ENCODE measurements at places on chromosomes 4 and X.

DNA sequence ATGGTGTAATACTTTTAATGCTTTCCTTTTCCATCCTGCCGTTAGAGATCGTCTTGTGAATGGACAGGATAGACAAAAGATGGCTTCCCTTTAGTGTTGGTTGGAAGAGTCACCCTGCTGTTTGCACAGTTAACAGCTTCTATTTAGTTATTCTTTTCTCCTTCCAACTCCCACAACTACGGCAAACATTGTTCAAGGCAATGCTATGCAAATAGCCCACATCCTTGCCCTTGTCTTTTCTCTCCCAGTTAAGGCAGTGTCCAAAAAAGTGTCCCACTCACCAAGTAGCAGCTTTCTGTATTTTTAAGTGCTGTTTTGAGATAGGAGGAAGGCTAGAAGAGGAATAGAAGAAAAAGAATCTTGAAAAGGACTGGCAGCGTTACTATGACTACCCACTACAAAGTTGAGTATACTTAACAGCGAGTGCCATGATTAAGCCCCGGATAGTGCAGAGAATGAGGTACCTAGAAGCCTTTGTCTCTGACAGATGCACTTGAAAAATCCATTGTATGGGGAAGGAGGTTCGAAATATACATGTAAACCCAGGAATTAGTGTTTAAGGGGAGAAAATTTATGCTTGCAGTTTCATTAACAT is 12.1 kb upstream of the RUFY3 start:
- no peak for DNase-seq

DNA sequence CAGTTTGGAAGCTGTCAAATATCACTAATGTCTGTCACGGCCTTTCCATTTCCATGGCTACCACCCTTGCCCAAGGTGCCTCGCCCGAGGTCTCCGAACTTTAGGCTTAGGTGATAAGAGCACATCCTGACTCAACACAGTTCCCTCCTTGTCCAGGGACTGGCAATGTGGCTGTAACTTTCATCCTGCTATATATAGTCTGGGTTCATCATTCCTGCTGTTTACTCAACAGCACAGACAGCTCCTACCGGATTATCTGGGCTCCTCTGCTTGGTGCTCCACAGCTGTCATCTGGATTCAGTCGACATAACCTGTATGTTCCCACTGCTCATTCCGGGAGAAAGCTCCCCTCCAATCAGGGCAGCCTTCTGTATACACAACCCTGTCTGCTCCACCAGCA is 51.2 kb downstream of the GATB start:
- no peak for DNase-seq

DNA sequence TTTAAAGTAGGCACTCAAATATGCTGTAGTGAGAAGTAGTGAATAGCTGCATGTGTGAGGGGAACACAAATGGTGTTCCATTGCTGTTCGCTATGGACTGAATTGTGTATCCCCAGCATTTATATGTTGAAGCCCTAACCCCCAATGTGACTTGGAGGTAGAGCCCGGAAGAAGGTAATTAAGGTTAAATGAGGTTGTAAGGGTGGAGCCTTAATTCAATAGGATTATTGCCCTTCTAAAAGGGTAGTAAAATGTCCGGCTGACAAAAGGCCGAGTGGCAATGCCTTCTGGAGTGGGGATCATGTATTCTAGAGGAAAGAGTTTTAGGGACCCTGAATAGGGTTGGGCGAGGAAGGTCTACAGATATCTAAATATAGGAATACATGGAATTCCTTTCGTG is 168.9 kb upstream of the NUDT10 start:
- no peak for DNase-seq

GRCh38 chr4:18954538-18954937 is 933.0 kb upstream of the LCORL start:
- DNase-seq: no peak

DNA sequence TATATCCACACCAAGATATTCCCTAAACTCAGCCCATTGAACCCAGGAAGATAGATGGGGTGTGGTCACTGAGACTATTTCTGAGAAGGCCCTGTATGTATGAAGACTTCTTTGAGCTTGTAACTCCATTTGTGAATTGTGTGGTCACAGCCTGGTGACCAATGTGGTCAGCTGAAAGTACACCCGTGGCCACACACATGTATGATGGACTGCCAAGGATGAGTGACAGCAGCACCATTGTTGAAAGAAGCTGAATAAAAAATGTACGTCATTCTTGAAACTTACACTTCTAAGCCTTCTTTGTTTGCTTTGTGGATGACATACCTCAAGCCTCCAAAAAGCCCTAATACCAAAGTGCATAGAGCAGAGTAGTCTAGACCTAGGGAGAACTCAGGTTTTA is 581.4 kb downstream of the RAB28 start:
- no peak for DNase-seq

- no peak for DNase-seq
These were observed 233.6 kb downstream of the FMR1NB start for GRCh38 chrX:148214786-148215185.

DNA sequence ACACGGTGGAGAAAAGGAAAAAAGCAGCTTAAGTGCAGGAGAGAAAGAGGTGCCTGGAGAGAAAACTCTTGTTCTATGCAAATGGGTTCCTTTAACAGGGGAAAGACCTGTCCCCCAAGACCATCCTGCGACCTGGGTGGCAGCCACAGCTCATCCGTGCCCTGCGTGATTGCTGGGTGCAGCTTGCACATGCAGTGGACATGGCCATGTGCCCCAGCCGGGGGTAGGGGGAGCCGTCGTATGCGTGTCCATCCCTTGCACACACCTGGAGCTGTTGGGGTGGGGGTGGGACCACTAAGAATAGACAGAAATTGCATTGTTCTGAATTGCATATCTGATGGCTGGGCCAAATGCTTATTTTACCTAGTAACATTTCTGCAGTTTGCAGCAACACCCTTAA is 171.9 kb downstream of the GUCY2F start:
- no peak for DNase-seq

- no peak for DNase-seq
These were observed 762.0 kb upstream of the MAGEB2 start for GRCh38 chrX:29453333-29453732.

DNA sequence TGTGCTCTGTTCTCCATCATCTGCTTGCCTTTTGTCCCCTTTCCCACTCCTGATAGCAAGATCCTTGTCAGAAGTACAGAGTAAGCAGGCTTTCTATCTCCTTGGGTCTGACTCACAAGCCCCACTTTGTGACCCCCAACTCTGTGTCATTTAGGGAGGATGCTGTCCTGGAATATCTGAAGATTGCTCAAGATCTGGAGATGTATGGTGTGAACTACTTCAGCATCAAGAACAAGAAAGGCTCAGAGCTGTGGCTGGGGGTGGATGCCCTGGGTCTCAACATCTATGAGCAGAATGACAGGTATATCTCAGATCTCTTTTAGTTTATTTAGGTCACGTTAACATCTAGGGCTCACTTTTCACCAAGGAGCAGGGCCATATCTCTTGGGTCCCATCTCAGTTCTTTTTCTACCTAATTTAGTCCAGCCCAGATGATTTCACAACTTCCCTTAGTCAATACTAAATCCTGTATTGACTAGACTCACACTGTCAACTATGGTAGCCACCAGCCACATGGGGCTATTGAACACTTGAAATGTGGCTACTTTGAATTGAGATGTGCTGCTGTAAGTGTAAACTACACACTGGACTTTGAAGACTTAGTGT is 64.3 kb downstream of the MSN start:
- no peak for DNase-seq

- DNase-seq: no peak
These were observed 7.0 kb upstream of the STPG2 start for GRCh38 chr4:98150092-98150761.

- no peak for DNase-seq
These were observed 31.9 kb downstream of the MAGED4 start for GRCh38 chrX:52216541-52216940.

DNA sequence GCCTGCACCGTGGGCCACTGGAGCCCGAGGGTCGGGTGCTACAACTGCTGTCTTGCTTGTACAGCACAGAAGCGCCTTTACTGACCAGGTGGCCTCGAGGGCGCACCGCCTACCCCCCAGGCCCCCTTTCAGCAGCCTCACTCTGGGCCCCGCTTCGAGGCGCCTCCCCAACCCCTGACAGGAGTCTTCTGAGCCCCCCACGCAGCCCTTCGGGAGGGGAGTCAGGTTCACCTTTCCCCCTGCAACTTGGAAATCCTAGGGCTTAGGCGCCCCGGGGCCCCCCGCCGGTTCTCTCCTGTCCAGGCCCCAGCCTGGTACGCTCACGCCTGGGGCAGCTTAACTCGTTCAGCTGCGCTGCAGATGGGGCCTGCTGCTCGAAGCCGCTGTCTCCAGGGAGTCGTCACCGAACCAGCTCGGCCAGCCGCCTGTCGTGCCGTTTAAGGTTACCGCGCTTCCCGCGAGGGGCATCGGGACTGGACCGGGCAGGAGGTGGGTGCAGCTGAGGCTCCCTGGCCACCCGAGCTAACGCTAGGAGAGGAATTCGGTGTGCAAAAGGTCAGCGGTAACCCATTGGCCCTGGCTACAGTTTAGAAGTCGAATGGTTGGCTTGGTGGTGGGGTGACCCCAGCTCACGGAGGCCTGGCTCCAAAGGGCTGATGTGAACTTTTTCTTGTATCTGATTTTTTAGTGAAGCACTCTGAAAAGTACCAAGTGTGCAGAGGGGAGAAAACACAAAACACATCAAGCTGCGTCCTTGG is 58.9 kb upstream of the BCOR start:
- DNase-seq: no peak

- peak; percentile 51 for DNase-seq
These were observed 107.6 kb upstream of the FAM9C start for GRCh38 chrX:13151828-13152517.

DNA sequence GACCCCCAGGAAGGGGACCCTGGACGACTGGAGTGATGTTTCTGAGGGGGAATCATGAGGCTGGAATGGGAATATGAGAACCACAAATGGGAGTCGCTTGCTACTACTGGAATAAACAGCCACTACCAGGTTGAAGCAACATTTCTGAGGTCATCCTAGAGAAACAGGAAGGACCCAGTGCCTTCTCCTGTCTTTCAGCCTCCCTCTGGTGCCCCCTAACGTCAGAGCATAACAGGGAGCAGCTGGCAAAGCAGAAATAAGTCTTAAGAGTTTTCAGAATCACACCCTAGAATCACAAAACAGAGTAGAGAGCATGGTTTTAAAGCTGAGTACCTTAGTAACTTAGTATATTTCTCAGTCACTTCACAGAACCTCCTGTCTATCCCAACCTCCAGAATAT is 347.8 kb upstream of the PITX2 start:
- no peak for DNase-seq

DNA sequence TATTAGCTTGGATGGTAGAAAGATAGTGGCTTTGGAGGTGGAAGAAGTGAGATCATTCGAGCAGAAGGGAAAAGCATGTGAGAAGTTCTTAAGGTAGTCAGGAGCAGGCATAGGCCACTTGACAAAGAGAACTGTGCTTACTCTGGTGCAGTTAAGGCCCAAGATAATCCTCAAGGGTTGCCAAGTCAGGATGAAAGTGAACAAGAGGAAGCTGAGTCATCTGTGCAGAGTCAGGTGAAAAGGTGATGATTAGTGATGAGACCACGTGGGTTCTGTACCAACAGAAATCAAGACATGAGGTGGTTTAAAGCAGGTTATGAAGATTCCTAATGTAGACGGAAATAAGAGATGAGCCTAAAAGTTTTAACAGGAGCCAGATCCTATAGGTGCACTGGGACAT is 369.8 kb downstream of the DTHD1 start:
- DNase-seq: no peak

- DNase-seq: no peak
These were observed 59.5 kb downstream of the PPA2 start for GRCh38 chr4:105414316-105414715.

- DNase-seq: no peak
These were observed 13.8 kb downstream of the DGKQ start for GRCh38 chr4:959338-960139.

- DNase-seq: no peak
These were observed 36.0 kb upstream of the NPNT start for GRCh38 chr4:105859233-105859632.

DNA sequence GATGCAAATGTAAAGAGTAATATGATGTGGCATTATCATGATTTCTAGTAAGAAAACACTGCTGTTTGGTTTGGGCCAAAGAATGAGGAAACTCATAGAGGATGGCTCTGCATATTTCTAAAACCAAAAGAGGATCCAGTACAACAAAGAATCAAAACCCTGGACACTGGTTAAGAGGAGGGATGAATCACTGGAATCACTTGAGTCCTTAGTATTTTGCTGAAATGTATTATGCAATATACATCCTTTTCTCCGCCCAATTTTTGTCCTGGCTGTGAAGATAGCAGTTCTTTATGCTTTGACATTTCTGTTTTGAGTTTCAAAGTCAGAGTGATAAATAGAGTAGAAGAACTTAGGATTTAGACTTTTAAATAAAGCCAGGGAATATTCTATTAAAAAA is 345.9 kb downstream of the PACRGL start:
- no peak for DNase-seq

DNA sequence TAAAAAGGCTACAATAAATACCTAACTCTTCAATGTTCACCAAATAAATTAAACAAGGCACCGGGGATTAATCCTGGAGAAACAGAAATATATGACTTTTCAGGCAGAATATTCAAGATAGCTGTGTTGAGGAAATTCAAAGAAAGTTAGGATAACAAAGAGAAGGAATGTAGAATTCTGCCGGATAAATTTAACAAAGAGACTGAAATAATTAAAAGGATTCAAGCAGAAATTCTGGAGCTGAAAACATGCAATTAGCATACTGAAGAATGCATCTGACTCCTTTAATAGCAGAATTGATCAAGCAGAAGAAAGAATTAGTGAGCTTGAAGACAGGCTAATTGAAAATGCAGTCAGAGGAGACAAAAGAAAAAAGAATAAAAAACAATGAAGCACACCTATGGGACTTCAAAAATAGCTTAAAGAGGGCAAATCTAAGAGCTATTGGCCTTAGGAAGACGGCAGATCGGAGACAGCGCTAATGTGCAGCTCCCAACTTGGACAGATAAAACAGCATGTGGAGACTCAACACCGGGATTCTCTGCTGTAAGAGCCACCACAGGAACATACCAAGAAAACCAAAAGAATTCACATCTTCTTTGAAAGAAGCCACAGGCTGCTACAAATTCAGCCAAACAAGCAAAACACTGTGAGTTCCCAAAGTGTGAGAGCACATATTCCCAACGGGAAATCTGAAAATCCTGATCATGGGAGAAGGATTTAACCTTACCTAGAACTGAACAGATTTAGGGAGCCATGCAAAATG is 1290.9 kb downstream of the PCDH18 start:
- no peak for DNase-seq

- DNase-seq: no peak
These were observed 875.5 kb downstream of the C4orf33 start for GRCh38 chr4:129971419-129971818.

GRCh38 chr4:123284168-123284567 is 112.4 kb upstream of the SPRY1 start:
- DNase-seq: no peak

All from T-helper 22 cell (primary cell).